ENCODE measurements at places on chromosomes 12 and 14.
A peak's percentile ranks its signal among the peaks of the same experiment; 100 is the strongest.

DNA sequence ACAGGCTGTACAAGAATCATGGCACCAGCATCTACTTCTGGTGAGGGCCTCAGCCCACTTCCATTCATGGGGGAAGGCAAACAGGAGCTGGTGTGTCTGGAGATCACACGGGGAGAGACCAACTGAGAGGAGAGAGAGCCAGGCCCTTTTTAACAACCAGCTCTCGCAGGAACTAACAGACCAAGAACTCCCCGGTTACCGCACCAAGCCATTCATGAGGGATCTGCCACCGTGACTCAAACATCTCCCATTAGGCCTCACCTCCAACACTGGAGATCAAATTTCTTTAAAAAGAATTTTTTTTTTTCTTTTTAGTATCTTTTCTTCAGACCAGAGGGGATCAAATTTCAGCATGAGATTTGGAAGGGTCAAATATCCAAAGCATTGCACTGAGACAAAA is 16.7 kb upstream of the AQP2 start:
- DNase-seq = no peak

- no peak for DNase-seq
These were observed 80.6 kb downstream of the TSPAN9 start for GRCh38 chr12:3157581-3158323.

DNA sequence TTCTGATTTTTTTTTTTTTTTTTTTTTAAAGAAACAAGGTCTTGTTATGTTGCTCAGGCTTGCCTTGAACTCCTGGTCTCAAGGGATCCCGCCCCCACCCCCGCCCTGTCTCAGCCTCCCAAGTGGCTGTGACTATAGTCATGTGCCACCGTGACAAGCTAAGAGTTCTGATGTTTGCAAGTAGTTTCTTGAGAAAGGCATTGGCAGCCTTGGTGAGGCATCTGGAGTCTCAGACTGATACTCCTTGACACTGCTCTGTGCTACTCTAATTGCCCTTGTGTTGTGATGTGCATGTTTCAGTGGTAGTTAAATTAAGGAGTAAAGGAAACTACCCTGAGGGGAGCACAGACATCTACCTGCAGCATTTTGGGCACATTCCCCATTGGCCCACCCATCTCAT is 46.2 kb upstream of the OR4E1 start:
- no peak for DNase-seq

GRCh38 chr12:120538281-120539156 is 4.4 kb downstream of the RNF10 start:
- DNase-seq = no peak

- no peak for DNase-seq
These were observed 6.0 kb upstream of the SPTLC2 start for GRCh38 chr14:77622366-77622961.

GRCh38 chr12:121983536-121984210 is 38.0 kb upstream of the BCL7A start:
- no peak for DNase-seq

- DNase-seq = no peak
These were observed 56.5 kb downstream of the SUSD6 start for GRCh38 chr14:69667938-69668335.

- DNase-seq = no peak
These were observed 11.7 kb downstream of the DTX1 start for GRCh38 chr12:113067987-113068935.

DNA sequence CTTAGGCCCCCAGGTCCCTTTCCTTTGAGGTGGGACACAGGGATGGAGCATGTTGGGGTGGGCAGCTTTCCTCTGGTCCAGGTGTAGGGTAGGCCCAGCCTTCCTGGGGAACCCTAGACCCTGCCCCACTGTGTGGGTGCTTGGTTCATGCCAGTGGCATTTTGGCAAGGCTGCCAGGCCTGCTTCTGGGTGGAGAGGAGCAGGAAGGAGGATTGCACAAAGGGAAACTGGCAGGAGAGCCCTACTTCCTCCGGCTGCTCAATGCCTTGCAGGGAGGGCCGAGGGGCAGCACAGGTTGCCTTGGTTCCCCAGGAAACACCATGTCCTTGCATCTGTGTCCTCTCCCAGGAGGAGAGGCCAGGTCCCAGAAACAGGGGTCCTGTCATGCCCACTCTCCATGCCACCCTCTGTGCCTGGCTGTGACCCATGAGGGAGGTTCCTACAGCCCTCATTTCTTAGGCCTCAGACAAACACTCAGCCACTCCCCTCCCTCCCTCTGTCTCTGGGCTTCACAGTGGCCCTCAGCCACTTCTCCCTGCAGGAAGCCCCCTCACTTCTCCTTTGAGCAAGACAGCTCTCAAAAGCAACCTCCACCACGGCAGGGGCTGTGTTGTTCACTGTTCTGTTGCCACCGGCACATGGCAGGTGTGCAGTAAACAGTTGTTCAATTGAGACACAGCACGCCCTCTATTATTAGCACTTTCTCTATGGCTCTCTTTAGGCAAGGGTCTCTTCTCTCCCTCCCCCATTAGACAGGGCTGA is 6.8 kb upstream of the KRT80 start:
- peak; percentile 33 for DNase-seq

DNA sequence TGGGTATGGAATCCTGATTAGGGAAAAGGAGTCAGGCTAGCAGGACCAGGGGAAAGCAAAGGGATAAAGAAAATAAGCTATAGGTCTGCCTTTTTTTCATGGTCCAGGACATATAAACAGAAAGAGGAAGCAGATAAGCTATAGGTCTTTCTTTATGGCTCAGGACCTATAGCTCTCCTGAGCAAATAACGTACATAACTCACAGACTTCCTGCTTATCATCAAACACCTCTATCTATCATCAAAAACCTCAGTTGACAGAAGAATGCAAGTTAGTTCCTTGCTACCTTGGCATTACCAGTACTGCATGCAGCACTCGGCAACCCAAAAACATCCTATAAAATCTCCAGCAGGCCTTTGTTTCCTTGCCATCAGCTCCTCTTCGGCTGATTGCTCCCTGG is 238.7 kb upstream of the OR4E1 start:
- DNase-seq = no peak

GRCh38 chr14:94310248-94310647 is 12.9 kb downstream of the SERPINA6 start:
- DNase-seq = no peak

GRCh38 chr12:92650228-92650822 is 52.5 kb upstream of the PLEKHG7 start:
- no peak for DNase-seq

DNA sequence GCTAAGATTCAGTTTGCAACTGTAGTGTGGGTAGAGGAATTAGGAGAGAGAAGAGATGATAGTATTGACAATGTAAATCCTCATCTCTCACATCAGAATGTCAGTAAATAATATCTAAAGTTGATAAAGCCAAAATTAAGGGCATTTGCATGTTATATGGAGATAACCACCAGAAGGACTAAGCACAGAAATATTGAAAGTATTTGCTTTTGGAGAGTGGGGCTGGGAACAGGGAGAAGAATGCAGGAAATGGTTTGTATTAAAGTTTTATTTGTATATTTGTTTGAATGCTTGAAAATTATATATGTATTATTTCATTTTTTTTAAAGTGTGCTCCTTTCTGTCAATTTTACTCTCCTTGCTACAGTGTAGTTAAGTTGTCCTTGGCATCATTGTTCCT is 491.4 kb downstream of the APAF1 start:
- DNase-seq = no peak

- no peak for DNase-seq
These were observed 54.2 kb upstream of the OR5AU1 start for GRCh38 chr14:21210023-21210422.

DNA sequence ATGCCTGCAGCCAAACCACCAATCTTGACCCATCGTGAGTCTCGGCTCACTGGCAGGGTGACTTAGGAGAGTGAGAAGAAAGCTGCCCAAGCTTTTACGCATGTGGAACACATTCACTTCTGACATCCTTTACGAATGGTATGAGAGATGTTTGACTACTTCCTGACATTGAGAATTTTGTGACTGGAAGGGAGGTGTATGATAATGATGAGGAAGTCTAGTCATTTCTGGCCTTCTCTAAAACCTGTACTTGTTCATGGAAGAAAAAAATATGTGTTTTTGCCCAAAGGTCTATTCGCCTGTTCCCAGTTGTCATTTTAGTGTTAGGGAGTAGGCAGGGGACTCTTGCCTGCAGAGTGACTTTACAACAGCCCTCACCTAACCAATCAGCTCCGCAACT is 227.2 kb upstream of the ATP2B1 start:
- no peak for DNase-seq

DNA sequence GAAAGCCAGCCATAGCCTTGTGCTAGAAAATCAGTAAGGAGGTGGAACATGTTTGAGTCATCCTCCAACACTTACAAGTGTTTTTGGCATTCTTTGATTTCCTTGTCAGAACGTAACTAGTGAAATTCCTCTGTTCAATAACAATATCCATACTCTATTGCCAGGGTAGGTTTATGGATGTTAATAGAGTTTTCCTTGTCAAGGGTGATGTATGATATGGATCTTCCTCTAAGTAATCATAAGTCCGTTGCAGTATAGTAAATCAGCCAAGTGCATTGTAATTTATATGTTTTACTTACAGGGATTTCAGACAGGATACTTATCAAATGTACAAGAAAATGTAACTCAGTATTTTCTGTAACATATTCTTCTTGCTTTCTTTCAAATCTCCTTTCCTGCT is 19.4 kb downstream of the NAV3 start:
- DNase-seq = no peak

DNA sequence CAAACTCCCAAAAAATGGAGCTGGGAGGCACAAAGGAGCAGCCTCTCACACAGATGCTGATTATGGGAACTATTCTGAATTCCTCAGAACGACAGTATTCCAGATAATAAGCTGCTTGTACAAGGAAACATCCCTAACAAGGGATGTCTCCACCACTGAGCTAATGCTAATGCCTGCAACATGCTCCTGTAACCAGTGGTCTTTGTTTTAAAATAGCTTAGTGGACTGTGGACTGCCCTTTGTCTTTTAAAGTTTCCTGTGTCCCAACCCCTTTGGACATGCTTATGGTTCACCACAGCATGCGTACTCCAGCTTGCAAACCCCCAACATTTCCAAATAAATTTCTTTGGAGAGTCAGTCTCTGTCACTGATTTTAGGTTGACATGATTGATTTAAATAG is 16.4 kb upstream of the PITPNM2 start:
- no peak for DNase-seq

DNA sequence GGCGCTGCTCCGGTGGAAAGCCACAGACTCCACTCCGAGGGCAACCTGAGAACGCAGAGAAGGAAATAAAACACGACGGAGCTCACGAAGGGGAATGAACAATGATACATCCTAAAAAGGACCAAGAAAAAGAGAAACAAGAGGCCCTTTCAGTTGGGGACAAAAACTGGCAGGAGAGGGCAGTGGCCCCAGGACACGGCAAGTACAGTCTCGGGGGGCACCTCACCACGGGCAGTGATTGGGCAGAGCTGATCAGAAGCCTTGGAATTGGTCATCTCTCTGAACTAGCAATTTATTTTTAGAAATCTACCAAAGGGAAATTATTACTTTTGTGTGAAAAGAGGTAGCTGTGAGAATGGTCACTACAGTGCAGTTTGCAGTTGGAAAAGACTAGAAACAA is 27.9 kb downstream of the CCDC92 start:
- no peak for DNase-seq

GRCh38 chr14:43729143-43729542 is 777.9 kb downstream of the FSCB start:
- DNase-seq = no peak

Data from hypothalamus (tissue), 51 donors.